ENCODE measurements at places on chromosomes 3 and 15. TPM values are rescaled to one million over a fixed set of nuclear protein-coding genes. Genes with fewer than 3 reads are reported as not detected.
A peak's percentile ranks its signal among the peaks of the same experiment; 100 is the strongest.

- no peak for DNase-seq
These were observed 96.9 kb downstream of the VPS8 start for GRCh38 chr3:184908859-184909258.

Gene MCF2L2
- total RNA-seq: 1.1 TPM

Gene SLC22A14
- not detected for total RNA-seq

DNA sequence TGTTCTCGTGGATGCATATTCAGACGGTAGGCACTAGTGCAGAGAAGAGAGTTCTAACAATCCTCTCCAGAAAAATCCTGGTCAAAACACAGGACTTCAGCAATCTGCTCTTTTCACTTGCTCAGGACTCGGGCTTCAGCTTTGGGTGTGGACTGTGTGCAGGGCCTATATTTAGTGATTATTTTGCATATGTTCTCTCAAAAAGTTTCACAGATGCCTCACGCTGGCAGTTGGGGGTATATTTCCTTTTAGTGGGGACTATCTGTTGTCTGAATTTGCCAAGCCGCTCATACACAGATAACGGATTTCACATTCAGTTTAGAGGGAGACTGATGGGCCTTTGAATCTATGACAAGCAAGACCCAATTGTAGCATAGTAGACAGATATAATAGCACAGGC, 54.4 kb upstream of the LRRN1 start:
- no peak for DNase-seq

DNA sequence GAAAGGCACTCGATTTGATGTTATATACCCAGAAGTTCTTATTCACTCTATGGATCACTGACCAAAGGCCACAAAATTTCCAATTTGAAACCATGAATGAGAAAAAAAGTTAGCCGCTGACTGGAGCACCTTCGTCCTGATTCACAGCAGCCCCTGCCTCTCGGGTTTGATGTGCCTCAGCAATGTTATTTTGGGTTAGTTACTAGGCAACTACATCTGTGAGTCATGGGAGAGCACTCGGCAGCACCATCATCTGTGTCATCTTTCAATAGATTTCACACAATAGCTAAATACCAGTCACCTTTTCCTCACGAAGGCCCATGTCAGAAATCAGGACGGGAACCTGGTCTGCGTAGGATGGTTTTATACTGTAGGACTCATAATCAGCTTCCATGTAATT, 269.2 kb downstream of the ZBBX start:
- DNase-seq: no peak

Gene SAMD7
- not detected for total RNA-seq

- DNase-seq: no peak
These were observed 203.8 kb downstream of the UACA start for GRCh38 chr15:70559265-70560239.

Gene TMC3
- total RNA-seq: not detected

- DNase-seq: no peak
These were observed 689.7 kb upstream of the BCHE start for GRCh38 chr3:166526881-166527280.

DNA sequence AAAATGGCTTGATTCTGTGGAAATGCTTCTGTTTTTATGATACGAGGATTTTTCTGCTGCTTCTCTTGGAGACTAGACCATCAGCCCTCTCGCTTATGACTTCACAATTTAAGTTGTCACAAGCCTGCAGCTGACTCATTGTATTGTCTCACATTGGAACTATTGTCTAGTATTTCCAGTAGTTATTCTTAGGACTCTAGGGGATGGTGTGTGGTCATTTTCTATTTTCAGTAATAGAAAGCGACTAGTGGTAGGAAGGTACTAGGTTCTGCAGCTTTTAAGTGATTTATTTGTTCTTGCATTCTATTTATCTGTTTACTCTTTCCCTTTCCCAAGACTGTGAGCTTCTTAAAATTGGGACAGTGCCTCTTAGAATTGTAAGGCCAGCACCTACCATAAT, 66.3 kb upstream of the CRTC3 start:
- no peak for DNase-seq

- DNase-seq: no peak
These were observed 99.0 kb downstream of the ST8SIA2 start for GRCh38 chr15:92492551-92493115.

GRCh38 chr3:9206287-9206686, 43.2 kb downstream of the SRGAP3 start:
- DNase-seq: no peak

DNA sequence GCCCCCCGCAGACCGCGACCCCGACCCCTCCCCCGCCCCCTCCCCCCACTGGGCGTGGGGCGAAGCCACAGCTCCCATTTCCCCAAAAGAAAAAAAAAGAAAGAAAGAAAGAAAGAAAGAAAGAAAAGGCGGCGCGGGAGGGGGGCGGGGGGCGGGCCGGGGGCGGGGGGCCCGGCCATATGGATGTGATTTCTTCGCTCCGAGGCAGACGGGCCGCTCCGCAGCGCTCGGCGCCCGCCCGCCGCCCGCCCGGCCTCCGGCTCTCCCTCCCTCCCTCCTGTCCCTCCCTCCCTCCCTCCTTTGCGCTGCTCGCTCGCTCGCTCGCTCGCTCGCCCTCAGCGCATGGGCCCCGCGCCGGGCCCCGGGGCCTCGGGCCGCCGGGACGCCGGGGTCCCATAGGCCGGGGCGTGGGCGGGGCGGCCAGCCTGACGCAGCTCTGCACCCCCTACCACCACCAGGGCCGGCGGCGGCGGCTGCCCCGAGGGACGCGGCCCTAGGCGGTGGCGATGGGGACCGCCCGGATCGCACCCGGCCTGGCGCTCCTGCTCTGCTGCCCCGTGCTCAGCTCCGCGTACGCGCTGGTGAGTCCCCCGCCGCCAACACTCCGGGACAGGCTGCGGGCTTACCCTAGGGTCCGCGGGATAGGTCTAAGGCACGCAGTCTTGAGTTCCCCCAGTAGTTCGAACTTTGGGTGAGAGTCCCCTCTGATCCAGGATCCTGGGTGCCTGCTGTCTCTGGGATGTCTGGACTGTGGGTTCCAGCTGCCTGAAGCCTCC, 5.7 kb downstream of the PTH1R start:
- DNase-seq: peak; percentile 59

Gene NDN
- 93.2 TPM for total RNA-seq

Gene GHSR
- not detected for total RNA-seq

- DNase-seq: no peak
These were observed 24.9 kb upstream of the C3orf80 start for GRCh38 chr3:160200353-160200752.

DNA sequence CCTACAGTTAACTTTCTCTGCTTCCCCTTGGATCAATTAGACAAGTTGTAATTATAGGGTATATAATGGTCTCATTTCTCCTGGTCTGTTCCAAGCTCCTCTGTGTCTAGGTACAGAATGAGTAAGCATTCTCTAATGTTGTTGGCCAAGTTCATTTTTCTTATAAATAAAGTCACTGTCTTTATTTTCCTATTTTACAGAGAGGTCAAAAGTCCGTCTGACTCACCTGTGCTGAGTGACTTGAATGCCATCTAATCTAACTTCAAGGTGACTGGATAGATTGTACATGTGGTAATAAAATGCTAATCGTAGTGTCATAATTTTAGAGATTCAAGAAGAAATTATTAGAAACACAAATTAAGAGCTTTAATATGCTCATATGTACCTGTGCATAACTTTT, 500.2 kb downstream of the PDCD6IP start:
- no peak for DNase-seq

Data from ovary (tissue), 10 donors.